HS-27A (cell line): ENCODE measurements at places on chromosomes 1 and 21.

DNA sequence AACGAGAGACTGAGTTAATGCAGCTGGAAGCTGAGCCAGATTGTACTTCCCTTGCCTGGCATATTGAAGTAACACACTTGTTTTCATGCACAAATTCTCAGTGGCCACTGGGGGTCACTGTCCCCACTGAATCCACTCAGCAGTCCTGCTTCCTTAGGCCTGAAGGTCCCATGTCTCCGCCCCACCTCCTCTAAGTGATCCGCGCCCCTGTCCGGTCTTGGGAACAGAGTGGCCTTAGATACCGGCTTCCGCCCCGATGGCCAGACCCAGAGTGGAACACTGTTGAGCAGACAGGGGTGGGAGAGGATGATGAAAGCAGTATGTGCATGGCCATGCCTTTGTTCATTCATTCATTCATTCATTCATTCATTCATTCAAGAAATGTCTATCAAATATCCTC lies 34.8 kb downstream of the CHAF1B start:
- DNase-seq, result peak; percentile 58

- no peak for DNase-seq
These were observed 7.5 kb downstream of the ST6GALNAC3 start for GRCh38 chr1:76082062-76082461.

DNA sequence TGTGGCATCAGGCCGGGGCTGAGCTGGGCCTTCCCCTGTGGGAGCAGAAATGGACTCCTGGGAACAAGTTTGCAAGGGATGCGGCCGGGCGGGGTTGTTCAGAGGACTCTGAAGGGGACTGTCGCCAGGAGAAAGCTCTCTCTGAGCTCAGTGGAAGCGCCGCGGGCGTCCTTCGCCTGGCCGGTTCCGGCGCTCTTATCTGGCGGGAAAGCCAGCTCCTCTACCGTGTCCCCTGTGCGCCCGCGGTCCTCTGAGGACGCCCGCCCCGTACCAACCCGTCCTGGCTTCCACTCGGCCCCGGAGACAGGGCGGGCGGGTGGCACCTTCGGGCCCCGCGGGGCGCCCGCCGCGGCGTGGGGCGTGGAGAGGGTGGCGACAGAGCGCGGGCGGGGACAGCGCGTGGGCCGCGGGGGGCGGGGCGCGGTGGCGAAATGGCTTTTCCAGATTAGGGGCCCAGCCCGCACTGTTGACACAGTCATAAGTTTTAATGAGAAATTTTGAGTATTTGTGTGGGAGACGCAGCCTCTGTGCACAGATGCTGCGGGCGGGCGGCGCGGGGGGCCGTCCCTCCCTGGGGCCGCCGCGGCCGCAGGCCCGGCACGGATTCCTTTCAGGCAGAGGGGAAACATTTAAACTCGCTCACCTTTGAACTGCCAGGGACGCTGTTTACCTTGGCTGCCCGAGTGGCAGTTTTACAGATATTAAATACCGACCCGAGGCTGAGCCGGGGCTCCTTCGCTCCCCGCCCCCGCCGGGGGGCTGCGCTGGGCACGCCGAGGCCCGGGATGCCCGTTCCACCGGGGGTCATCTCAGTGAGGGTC lies 70.2 kb downstream of the FOXD2 start:
- no peak for DNase-seq

DNA sequence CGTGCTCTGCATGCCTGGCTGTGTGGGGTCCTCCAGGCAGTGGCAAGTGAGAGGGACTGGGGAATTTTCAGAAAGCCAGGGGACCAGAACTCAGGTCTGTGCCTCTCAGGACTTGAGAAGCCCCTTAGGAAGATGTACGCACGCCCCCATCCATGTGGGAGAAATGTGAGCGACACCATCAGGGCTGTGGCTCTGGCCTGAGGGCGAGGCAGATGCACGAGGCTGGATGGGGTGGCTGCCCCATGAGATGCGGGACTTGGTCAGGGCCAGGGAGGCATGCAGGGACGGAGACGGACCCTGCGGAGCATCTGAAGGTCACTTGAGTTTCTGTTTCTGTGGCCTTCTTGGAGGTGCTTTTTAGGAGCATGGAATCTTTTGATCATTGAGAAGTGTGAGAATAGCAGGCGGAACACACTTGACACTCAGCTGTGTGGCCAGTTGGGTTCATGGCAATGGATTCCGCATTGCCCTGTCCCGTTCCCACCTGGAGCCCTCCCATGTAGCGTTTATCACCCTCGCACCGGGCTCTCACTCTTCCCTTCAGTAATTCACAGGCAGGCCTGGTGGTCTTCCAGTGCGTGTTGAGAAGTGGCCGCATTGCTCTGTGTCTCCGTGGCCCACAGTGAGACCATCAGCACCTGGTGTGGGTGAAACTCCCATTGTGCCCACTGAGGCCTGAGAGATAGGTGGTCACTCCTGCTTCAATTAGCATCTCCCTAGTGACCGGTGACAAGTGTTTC lies 30.7 kb upstream of the ACTRT2 start:
- no peak for DNase-seq

DNA sequence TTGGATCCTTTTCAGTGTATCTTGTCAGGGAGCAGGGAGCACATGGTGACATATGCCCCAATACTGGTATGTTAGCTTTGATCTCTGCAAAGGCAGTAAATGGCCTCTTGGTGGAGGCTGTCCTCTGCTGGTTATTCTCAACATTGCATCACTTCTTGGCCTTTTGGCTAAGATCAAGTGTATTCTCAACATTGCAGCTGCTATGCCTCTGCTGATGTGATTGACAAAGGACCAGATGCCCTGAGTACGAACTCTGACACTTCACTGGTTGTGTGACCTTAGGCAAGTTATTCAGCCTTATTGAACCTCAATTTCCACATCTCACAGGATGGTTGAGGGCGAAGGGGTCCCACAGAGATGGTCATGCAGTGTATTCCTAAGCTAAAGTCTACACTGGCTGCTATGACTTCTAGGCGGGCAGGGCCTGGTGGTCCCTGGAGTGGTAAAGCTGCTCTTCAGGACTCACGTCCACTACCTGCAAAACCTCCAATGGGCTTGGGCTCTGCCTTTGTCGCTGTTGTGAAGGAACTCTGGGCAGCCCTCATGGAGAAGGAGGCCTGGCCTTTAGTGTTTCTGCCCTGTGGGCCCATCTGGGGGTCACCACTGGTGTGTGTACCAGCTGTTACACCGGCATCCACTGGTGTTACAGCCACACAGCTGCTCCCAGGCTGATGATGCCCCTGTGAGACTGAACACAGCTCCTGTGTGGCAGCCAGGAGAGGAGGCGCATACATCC lies 64.8 kb downstream of the DNTTIP2 start:
- DNase-seq, result peak; percentile 89

DNA sequence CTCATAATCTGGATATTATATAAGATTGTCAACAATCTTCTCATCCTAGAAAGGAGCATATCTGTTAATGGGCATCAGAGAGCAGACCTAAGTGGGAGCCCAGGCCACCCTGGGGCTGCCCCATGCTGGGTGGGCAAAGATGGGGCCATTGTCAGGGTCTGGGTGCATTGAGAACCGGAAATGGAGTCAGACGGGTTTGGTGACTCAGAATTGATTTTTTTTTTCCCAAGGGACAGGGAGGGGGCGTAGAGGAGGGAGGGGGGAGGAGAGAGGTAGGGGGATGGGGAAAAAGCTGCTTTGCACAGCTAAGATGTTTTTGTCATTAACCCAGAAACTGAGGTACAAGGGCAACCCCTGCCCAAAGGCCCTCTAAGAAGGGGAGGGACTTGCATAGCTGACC lies 1.3 kb downstream of the ATXN7L2 start:
- no peak for DNase-seq

GRCh38 chr1:29326123-29326522 lies 89.8 kb downstream of the PTPRU start:
- no peak for DNase-seq

DNA sequence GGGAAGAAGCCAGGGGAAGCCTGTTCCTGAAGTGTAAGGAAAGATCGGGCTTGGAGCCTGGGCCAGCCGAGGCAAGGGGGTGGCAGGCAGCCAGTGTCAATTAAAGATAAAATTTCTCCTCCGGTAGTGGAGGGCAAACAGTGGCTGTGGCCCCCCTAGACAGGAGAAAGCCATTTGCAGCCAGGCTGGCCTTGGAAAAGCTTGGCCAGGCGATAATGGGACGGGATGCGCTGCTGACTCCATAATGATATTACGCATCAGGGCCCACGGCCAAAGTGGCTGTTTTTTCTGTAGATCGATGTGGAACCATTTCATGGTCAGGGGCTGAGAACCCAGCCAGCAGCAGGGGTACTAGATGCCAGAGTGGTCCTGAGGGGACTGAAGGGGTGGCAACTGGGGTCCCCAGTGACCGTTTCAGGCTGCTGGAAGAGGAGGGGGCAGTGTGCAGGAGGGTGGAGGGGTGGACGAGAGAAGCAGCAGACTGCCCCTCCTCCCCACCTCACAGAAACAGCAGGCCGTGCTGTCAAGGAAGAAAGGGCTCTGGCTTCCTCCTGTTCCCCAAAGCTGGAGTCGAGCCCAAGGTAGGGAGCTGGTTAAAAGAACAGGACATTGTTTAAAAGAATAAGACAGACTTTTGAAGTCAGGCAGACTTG lies 25.2 kb downstream of the KCNC4 start:
- no peak for DNase-seq

- no peak for DNase-seq
These were observed 16.3 kb downstream of the PADI3 start for GRCh38 chr1:17265162-17265561.

- DNase-seq, result no peak
These were observed 28.6 kb upstream of the C1orf185 start for GRCh38 chr1:51073456-51073855.

DNA sequence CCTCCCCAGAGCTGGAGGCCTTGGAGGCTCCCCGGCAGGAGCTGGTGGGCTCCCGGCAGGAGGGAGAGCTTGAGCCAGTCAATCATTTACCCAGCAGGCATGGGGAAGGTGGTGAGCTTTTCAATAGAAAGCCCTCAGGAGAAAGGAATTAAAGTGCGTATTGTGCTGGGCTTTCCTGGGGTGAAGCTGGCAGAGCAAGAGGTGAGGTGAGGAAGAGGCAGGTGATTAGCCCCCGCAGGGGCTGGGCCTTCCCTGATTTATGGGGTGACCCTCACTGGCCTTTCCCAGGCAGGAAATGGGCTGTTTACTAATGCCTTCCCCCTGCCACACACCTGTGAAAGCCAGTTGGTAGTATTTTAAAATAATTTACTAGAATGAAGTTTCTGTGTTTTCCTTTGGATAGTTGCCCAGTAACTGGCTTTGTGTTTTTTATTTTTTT lies 25.8 kb downstream of the CLDN14 start:
- no peak for DNase-seq

DNA sequence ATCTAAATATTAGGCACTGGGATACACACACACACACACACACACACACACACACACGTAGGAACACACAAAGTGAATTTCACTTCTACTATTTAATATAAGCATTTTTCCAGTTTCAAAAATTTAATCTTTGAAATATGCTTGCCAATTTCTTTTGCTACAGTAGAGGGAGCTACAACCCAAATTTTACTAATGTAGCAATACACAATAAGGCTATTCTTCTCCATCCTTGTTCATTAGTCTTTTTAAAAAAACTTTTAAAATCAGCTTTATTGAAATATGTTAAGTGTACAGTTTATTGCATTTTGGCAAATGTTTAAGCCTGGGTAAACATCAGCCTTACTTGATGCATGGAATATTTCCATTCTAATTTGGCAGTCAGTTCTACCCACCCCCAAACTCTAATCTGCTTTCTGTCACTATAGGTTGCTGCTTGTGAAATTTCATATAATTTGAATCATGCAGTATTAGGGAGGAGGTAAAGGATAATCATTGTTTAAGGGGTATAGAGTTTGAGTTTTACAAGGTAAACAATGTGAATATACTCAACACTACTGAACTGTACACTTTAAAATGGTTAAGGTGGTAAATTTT lies 93.0 kb upstream of the TENT5C start:
- no peak for DNase-seq

- DNase-seq, result no peak
These were observed 12.0 kb upstream of the GIPC2 start for GRCh38 chr1:78033797-78034172.

GRCh38 chr1:52632732-52633290 lies at the start of gene SHISAL2A:
SHISAL2A (plus strand) TSS chr1:52633168; CDS start chr1:52633494, 326 bp downstream.
- DNase-seq, result no peak

DNA sequence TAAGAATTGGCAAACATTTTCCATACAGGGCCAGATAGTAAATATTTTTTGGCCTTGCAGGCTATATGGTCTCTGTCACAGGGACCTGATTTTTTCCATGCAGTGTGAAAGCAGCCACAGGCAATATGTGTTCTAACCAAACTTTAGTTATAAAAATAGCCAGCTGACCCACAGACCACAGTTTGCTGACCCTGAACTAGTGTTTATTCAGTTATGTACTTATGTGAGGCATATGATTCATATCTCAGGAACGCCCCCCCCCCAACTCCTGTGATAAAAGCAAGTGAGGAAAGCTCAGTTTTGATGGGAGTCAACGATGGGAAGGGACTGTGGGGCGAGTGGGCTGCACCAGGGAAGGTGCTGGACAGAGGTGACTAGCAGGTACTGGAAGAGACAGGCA lies 80.1 kb downstream of the HMGB4 start:
- no peak for DNase-seq

DNA sequence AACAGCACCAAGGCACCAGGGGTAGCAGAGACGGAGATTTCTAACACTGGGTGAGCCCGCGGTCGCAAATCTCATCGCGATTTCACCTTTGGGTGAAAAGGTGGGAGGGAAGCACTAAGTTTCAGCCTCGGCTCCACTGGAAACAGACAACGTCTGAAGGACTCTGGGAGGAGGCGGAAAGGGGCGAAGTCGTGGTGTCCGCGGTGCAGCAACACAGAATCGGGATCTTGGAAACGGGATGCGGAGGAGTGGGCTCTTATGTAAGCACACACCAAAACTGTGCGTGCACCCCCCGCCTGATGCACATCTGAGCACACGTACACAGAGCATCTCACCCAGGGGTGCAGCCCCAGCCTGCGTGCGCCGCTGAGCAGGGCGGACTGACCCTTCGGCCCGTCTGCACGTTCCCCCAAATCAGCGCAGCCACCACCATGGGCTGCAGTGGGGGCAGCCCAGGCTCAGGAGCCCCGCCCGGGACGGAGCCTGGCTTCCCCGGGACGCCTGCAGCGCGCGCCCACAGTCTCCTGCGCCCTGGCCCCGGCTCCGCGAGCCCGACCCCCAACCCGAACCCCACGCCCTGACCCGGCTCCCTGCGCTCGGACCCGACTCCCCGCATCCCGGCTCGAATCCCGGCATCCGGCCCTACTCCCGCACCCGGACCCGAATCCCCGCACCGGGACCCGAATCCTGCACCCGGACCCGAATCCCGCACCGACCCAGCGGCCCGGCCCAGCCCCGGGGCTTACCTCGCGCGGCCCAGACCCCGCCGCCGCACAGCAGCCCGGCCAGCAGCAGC lies 670 bp downstream of the CLSTN1 start:
- no peak for DNase-seq

GRCh38 chr21:38280867-38281266 lies 24.1 kb downstream of the KCNJ15 start:
- no peak for DNase-seq

GRCh38 chr1:14815175-14815877 lies 216.8 kb downstream of the KAZN start:
- no peak for DNase-seq
